ENCODE measurements at places on chromosomes 3 and 15.

GRCh38 chr15:64530918-64531317 is 70.5 kb downstream of the ZNF609 start:
- DNase-seq: no peak

- DNase-seq: no peak
Observed at GRCh38 chr3:197189623-197190022, 108.8 kb downstream of the DLG1 start.

GRCh38 chr3:195794708-195795107 is 17.0 kb downstream of the MUC4 start:
- no peak for DNase-seq

DNA sequence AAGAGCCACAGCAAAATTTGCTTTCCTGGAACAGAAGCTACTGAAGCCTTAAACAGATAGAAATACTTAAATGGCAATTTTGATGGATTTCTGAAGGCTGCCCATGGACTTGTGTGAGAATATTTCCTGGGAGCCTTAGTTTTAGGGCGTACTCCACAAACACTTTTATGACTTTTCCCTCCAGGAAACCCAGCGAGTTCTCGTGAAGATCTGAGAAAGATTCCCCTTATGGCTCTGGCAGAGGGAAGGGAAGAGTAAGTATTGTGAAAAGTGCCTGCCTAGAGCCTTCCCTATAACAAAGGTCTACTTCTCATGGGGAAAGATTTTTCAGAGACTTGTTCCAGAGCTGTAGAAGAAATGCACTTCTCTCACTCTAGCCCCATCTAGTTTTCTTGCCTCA is 31.1 kb upstream of the TRAT1 start:
- DNase-seq: no peak

GRCh38 chr3:123788710-123789109 is 95.4 kb downstream of the MYLK start:
- no peak for DNase-seq

- DNase-seq: no peak
Observed at GRCh38 chr15:22892333-22892732, 53.9 kb downstream of the NIPA2 start.

DNA sequence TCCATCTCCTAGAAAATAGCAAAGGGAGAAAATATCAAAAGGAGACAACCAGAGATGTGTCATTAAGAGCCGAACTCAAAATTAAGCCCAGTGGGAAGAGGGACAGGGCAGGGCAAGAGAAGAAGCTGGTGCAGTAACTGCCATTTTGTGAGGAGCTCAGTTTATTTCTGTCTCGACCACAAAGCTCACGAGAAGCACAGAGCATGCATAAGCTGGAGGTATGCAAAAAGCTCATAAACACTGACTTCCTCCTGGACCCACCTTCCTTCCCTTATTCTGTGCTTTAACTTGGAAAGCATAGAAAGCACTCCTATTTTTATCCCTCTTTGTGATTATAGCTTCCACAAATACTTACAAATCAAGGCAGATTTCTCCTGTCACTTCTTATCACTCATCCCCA is 81.3 kb downstream of the DGKG start:
- DNase-seq: no peak

DNA sequence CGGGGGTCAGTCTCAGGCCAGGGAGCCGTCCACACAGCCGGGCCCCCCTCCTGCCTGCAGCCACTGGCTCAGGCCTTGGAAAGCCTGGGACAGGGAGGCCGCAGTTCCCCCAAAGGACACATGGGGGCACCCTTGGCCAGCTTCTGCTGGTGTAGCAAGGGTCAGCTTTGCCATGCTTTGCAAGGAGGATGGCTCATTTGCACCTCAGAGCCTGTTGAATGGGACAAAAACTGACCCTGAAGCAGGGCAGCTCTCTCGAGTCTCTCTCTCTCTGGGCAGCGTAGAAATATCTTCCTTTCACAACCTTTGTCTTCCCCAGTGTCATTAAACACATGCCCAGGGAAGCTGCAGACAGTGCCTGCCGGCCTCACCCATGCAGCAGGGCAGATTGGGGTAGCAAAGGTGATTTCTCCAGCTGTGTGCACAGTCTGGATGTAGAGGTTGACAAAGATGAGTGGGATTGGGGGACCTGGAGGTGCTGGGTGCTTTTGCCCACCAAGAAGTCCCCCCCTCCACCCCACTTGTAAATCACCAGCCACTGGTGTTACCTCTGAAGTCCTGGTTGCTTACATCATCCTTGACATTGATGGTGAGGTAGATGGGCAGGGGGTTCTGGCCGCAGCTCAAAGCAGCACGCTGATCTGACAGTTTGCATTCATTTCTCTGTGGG is 17.4 kb upstream of the EHD4 start:
- peak; percentile 38 for DNase-seq

- DNase-seq: no peak
Observed at GRCh38 chr3:32325927-32326326, 65.7 kb upstream of the CMTM7 start.

DNA sequence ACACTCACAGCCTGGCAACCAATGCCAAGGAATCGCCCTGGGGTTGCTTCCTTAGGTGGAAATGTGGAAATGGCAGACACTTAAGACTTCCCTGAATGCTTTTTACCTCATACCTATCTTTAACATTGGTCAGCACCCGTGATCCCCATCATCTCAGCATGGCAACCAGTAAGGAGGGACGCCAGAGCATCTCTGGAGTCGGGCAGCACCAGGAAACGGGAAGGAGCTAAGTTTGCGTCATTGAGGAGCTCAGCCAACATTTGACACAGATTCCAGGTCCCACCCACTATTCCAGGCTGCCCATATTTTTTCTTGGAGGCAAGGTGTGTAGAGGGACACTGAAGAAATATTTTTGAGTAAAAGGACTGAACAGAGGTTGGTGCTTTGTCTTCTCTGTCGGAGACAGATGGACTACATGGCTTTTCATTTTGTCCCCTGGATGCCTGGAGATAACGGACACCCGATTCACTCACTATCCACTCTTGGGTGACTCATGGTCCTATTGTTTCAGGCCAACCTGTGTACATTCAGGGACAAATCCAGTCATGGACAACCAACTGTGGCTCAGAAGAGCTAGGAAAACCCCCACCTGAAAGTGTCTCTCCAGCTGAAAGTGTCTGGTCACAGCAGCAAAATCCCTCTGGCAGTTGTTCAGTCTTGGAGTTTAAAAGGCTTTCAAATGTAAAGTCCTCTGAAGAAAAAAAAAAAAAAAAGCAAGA is 70.4 kb upstream of the OXTR start:
- DNase-seq: no peak

Data from NCI-H2227 treated with DMSO at 0.1 percent for 48 hours (cell line).